ENCODE measurements at places on chromosomes 3 and 15. TPM values are rescaled to one million over a fixed set of nuclear protein-coding genes. Genes with fewer than 3 reads are reported as not detected.

ETV5 gene
- total RNA-seq: 5.3 TPM

ROBO1 gene
- 8.5 TPM for total RNA-seq

DNAH12 gene
- total RNA-seq: not detected

ANKRD63 gene
- not detected for total RNA-seq

GP5 gene
- total RNA-seq: not detected

LDHAL6B gene
- not detected for total RNA-seq

ARRDC4 gene
- 11.9 TPM for total RNA-seq

HYAL3 gene
- total RNA-seq: 1.6 TPM

MAPK6 gene
- total RNA-seq: 18.2 TPM

DNA sequence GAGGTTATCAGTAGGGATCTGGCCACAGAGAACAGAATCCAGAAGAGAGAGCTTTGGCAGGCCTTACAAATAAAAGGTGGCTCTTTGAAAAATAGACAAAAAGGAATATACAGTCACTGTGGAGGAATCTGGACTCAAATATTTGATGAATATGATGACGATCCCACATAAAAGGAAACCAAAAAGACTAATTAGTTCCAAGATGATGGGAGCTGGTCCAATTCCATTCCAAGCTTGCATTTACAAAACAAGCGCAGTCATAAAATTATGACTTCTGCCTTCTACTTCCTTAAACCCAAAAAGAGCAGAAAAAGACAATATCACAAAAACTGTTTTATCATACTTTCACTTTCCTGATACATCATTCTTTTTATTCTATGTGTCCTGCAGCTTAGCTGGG lies 285.8 kb downstream of the DIPK2A start:
- no peak for DNase-seq
- H3K4me1 ChIP-seq: no peaks in the 10 kb centered on the region
- H3K27me3 ChIP-seq: no peaks in the 10 kb centered on the region

- no peak overlapping the region for H3K4me3 ChIP-seq
- no peak overlapping the region for H3K27ac ChIP-seq
- no peaks in the 10 kb centered on the region for H3K27me3 ChIP-seq
- H3K36me3 ChIP-seq: no peaks in the 10 kb centered on the region
- H3K4me1 ChIP-seq: peaks cover 73% of the 10 kb centered on the region
- DNase-seq: no peak
Measured at GRCh38 chr3:5136919-5137429, 14.9 kb downstream of the ARL8B start.

GRCh38 chr15:41340189-41340695 lies 7.6 kb downstream of the NUSAP1 start:
- H3K27ac ChIP-seq: no peak overlapping the region
- no peak for DNase-seq
- H3K27me3 ChIP-seq: no peaks in the 10 kb centered on the region
- H3K4me1 ChIP-seq: no peaks in the 10 kb centered on the region
- no peaks in the 10 kb centered on the region for H3K36me3 ChIP-seq

GRCh38 chr3:2944628-2945027 lies 165.5 kb downstream of the IL5RA start:
- no peaks in the 10 kb centered on the region for H3K27me3 ChIP-seq
- H3K4me3 ChIP-seq: no peak overlapping the region
- DNase-seq: no peak
- no peaks in the 10 kb centered on the region for H3K4me1 ChIP-seq
- H3K27ac ChIP-seq: no peak overlapping the region

DNA sequence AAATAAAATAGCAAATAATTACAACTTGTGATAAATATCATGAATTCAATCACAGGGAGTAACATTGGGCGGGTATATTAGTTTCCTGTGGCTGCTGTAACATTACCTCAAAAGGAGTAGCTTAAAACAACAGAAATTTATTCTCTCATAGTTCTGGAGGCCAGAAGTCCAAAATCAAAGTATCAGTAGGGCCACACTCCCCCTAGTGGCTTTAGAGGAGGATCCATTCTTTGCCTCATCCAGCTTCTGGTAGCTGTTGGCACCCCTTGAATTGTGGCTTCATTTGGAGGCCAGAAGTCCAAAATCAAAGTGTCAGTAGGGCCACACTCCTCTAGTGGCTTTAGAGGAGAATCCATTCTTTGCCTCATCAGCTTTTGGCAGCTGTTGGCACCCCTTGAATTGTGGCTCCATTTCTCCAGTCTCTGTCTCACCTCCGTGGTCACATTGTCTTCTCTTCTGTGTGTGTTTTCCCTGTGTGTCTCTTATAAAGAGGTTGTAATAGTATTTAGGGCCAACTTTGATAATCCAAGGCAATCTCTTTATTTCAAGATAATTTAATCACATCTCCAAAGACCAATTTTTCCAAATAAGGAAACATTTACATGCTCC lies 3.1 kb upstream of the CFAP20DC start:
- H3K4me1 ChIP-seq: peaks cover 13% of the 10 kb centered on the region
- DNase-seq: no peak
- H3K36me3 ChIP-seq: no peaks in the 10 kb centered on the region
- H3K27me3 ChIP-seq: no peaks in the 10 kb centered on the region

DNA sequence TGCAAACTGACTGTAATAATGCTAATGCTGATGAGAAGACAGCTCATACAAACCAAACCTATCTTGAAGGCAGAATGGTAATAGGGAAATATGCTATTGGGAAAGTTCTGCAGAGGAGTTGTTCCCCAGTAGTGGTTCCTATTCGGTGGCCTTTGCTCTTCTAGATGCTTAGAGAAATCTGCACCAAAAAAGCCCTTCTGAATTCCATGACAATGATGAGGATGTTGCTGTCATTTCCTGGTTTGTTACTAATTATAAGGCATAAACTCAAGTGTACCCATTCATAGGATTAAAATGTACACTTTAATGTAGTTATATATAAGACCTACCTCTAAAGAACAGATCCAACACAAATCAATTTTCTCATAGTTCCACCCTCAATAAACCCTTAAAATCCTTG lies 30.1 kb downstream of the TOMM70 start:
- no peak overlapping the region for H3K27ac ChIP-seq
- no peak overlapping the region for H3K4me3 ChIP-seq
- H3K27me3 ChIP-seq: no peaks in the 10 kb centered on the region

- H3K27me3 ChIP-seq: no peaks in the 10 kb centered on the region
- no peak for DNase-seq
- H3K4me3 ChIP-seq: peak overlapping the region; percentile 30
- peaks cover 65% of the 10 kb centered on the region for H3K4me1 ChIP-seq
- H3K36me3 ChIP-seq: no peaks in the 10 kb centered on the region
- H3K27ac ChIP-seq: peak overlapping the region; percentile 97
Measured at GRCh38 chr3:141485641-141486495, 959 bp upstream of the RASA2 start.

GRCh38 chr15:74545086-74545485 lies 4.1 kb downstream of the ARID3B start:
- H3K27ac ChIP-seq: no peak overlapping the region
- H3K36me3 ChIP-seq: no peaks in the 10 kb centered on the region
- no peak overlapping the region for H3K4me3 ChIP-seq
- H3K27me3 ChIP-seq: no peaks in the 10 kb centered on the region
- no peak for DNase-seq

DNA sequence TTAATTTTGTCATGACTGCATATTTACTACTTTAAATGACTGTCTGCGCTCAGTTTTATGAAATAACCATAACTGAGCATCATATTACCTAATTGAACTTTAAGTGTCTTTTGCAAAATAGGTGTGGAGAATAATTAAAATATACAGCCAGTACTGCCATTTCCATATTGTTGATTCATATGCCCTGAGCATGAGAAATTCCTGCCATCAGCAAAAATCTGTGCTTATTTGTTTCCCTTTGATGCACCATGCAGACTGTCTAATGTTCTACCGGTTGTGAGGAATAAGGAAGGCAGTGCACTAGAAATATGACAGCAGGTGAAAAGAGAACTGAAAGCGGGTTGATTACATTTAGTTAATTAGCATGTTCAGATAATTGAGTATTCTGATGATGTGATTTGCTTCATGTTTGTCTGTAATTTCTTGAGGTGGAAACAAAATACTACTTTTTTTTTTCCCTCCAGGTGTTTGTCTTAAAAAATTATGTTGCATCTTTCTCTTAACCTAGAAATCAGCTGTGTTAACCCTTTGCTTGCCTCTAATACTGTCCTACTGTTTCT lies 229.4 kb upstream of the AZI2 start:
- no peaks in the 10 kb centered on the region for H3K27me3 ChIP-seq
- no peak overlapping the region for H3K4me3 ChIP-seq
- H3K36me3 ChIP-seq: no peaks in the 10 kb centered on the region
- no peak overlapping the region for H3K27ac ChIP-seq

- DNase-seq: no peak
- no peaks in the 10 kb centered on the region for H3K27me3 ChIP-seq
Measured at GRCh38 chr3:151307131-151307530, 9.5 kb downstream of the GPR87 start.

GRCh38 chr15:83869341-83869740 lies 215.4 kb downstream of the ADAMTSL3 start:
- peaks cover 8% of the 10 kb centered on the region for H3K4me1 ChIP-seq
- no peaks in the 10 kb centered on the region for H3K27me3 ChIP-seq
- no peaks in the 10 kb centered on the region for H3K36me3 ChIP-seq
- H3K4me3 ChIP-seq: no peak overlapping the region
- DNase-seq: peak; percentile 52
- peak overlapping the region; percentile 49 for H3K27ac ChIP-seq

DNA sequence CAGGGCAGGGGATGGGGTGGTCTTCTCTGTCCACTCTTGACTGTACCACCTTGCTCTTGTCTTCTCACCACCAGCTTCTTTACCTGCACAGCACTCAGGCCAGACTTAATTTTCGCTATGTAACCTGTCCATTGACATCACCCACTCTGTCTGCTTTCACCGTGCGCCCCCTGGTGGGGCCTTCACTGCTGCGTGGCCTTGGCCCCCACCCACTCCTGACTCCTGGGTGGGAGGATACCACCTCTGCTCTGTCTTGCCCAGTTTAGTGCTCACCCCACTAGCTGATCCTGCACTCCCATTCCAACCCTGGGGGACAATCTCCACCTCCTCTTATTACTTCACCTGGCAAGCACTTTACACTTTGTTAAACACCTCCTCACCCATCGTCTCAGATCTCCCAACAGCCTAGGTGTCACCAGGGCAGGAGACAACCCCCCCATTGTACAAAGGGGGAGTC lies 17.7 kb downstream of the PTH1R start:
- DNase-seq: peak; percentile 85
- H3K4me1 ChIP-seq: peaks cover 34% of the 10 kb centered on the region
- H3K36me3 ChIP-seq: no peaks in the 10 kb centered on the region
- H3K27ac ChIP-seq: no peak overlapping the region

GRCh38 chr15:93001156-93001555 lies 87.9 kb downstream of the RGMA start:
- no peak for DNase-seq
- no peaks in the 10 kb centered on the region for H3K27me3 ChIP-seq
- peaks cover 50% of the 10 kb centered on the region for H3K36me3 ChIP-seq
- H3K4me1 ChIP-seq: no peaks in the 10 kb centered on the region

DNA sequence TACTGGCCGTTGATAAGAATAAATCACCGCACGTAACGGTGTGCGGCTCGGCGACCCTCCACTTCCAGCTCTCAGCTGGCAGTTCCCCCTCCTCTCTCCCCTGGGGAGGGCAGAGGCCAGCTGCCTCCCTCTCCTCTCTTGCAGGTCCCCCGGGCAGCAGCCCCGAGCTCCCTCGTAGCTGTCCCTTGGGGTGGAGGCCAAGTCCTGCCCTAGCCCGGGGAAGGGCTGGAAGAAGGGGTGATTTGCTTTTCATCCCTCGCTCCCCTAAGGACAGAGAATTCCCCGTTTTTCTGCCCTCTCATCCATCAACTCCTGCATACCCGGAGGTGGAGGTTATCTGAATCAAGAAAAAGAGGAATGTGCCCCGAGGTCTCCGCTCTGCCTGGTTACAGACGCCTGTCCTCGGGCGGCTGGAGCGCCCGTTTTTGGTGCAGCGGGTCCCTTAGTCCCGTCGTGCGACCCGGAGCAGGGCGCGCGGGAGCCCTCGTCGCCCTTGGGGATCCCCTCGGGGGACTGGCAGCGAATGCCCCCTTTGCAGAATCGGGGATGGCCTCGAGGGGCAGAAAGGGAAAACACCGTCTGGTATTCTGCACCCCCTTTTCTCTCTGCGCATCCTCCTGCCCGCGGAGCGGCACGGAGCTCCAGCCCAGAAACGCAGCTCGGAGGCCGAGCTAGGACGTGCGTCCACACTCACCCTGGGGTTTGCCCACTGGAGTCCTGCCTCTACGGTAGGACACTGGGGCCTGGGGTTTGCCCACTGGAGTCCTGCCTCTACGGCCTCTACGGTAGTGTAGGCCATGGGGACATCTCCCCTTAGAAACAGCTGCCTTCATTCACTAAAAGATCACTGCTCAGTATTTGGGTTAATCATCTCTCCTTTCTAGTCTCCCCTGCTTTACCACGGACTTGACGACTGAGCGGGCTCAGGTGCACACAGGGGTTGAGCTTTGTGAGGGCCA lies 2.2 kb downstream of the PTPRG start:
- H3K4me3 ChIP-seq: peak overlapping the region; percentile 73
- no peaks in the 10 kb centered on the region for H3K36me3 ChIP-seq
- peak overlapping the region; percentile 47 for H3K27ac ChIP-seq
- peaks cover 18% of the 10 kb centered on the region for H3K4me1 ChIP-seq
- DNase-seq: peak; percentile 61
- H3K27me3 ChIP-seq: no peaks in the 10 kb centered on the region

DNA sequence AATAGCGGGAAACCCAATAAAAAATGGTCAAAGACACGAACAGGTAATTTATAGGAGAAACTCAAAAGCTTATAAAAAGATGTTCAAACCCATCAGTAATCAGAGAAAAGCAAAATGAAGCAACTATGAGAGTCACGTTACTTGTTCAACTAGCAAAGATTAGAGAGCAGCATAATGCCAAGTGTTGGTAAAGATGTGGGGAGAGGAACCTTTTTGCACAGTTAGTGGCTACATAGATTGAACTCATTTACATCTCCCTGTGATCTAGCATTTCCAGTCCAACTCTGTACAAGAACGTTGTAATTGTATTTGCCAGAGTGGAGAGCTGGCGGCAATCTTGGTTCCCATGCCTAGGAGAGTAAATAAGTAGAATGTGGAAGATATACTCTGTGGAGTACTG lies 15.2 kb downstream of the CCR1 start:
- no peaks in the 10 kb centered on the region for H3K36me3 ChIP-seq
- no peak overlapping the region for H3K4me3 ChIP-seq
- no peaks in the 10 kb centered on the region for H3K4me1 ChIP-seq
- H3K27ac ChIP-seq: no peak overlapping the region
- no peak for DNase-seq

GRCh38 chr15:65451989-65452388 lies 29.2 kb upstream of the IGDCC4 start:
- no peak overlapping the region for H3K27ac ChIP-seq
- no peaks in the 10 kb centered on the region for H3K4me1 ChIP-seq
- no peak for DNase-seq
- no peaks in the 10 kb centered on the region for H3K27me3 ChIP-seq
- peaks cover 97% of the 10 kb centered on the region for H3K36me3 ChIP-seq
